ENCODE measurements at places on chromosomes 3 and 15.

- DNase-seq: no peak
Measured at GRCh38 chr3:36666166-36666565, 98.2 kb downstream of the DCLK3 start.

- peak; percentile 72 for DNase-seq
Measured at GRCh38 chr3:192933779-192934460, 16.3 kb upstream of the MB21D2 start.

DNA sequence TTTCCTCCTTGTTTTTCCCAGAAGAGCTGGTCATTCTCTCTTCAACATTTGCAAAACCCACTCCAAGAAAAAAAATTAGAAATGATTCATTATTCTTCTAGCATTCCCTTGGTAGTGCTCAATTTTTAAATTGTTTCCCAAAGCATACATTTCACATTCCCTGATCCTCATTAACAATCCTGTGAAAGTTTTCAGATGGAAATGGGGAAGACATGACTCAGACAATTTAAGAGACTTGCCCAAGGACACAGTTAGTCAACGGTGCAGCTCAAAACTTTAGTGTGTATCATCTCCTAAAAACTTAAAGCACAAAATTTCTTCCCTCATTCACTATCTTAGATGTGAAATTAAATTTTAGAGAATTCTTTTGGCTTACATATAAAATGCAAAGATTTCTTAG lies 17.1 kb upstream of the ABI3BP start:
- DNase-seq: no peak

DNA sequence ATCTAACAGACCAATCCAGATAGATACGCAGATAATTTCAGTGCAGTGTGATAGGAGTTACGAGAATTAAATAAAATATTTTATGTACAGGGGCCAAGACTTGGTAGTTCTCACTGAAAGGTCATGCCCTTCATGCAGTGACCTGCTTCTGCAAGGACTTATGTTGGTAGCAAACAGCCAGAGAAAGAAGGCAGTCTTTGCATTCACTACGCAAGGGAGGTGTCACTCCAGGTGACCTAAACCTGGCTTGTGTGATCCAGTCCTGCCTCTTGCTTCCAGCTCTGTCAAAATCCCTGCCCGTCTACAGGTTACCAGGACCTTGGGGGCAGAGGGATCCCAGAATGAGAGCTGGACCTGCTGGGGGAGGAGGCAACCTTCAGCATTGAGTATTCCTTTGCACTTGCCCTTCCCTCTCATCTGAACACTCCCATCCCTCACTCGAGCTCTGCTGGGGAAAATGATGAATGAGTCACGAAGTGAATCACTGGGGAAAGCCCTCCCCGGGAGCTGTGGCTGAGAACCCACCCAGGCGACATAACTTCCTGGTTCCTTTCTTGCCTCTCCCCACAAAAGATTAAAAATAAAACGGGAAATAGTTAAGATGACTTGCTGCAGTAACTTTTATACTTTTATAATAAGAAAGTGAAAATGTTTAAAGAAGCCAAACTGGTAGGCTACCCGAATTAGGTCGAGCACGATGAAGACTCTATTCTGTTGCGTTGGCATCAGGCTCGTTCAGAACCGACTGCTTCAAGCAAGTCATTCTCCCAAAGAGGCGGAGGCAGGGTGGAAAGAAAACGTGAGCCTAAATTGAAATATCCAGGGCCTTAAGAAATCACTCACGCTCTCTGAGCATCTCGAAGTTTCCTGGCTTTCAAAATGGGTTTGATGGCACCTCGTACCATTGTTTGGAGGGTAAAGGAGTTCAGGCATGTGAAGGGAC lies 216.1 kb downstream of the SLCO3A1 start:
- peak; percentile 88 for DNase-seq

GRCh38 chr3:51799879-51800749 lies 21.1 kb upstream of the IQCF6 start:
- DNase-seq: peak; percentile 60

DNA sequence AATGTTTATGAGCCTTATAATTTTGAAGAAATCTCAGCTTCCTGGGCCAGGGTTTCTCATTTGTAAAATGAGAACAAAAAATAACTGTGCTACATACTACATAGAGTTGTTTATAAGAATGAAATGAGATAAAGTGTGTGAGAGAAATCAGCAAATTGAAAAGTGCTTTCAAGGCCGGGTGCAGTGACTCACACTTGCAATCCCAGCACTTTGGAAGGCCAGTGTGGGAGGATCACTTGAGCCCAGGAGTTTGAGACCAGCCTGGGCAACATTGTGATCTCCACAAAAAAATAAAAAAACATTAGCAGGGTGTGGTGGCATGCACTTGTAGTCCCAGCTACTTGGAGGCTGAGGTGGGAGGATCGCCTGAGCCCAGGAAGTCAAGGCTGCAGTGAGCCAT lies 22.4 kb downstream of the FOXB1 start:
- no peak for DNase-seq

- peak; percentile 91 for DNase-seq
Measured at GRCh38 chr3:45064512-45065372, 38.6 kb downstream of the CLEC3B start.

DNA sequence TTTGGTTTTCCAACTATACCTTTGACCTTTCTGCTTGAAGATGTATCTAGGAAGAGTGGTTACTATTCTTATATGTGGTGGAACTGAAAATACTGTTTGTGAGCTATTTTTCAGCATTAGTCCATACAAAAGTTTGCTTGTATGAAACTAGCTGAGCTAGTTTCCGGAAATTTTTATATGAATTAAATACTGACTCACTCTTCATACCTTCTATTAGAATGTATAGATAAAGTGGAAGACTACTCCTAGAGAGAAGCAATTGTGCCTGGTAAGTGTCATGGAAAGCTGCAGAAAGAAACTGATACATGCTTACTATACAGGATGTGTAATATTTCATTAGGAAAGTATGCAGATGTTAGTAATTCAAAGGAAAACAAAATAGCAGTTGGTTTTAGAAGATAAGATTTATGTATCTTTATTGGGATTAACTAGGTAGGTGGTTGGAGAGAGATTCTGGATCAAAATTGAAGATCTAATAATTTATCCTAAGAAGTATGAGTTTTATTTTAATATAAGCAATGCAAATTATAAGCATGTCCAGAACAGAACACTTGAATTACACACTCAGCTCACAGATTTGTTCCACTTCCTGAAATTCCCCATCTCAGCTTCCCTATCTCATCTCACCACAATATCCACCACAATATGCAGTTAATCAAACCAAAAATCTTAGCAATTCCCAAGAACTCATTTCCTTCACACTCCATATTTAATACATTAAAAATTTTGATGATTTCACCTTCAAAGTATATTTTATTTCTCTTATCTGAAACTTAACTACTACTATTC lies 82.8 kb downstream of the BCHE start:
- DNase-seq: no peak

All from MV-4-11 (cell line).